ENCODE measurements at places on chromosomes 1 and 21.

GRCh38 chr1:236688705-236689104 is 2.4 kb downstream of the ACTN2 start:
- no peak for DNase-seq

DNA sequence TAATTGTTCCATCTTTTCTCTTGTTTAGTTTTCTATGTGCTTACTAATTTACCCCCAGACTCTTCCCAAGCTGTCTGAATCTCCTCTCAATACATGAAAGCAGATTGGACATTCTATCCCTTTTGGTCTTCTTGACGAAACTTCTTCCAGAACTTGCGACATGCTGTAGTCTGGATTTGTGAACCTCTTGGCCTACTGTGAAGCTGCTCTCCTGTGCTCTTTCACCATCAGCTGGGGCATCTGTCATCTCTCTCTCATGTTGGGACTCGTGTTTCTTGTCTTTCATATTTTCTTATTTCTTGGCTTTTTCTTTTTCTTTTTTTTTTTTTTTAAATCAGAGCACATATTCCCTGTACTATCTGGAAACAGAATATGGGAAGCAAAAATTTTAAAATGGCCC is 6.8 kb downstream of the CPT2 start:
- no peak for DNase-seq

DNA sequence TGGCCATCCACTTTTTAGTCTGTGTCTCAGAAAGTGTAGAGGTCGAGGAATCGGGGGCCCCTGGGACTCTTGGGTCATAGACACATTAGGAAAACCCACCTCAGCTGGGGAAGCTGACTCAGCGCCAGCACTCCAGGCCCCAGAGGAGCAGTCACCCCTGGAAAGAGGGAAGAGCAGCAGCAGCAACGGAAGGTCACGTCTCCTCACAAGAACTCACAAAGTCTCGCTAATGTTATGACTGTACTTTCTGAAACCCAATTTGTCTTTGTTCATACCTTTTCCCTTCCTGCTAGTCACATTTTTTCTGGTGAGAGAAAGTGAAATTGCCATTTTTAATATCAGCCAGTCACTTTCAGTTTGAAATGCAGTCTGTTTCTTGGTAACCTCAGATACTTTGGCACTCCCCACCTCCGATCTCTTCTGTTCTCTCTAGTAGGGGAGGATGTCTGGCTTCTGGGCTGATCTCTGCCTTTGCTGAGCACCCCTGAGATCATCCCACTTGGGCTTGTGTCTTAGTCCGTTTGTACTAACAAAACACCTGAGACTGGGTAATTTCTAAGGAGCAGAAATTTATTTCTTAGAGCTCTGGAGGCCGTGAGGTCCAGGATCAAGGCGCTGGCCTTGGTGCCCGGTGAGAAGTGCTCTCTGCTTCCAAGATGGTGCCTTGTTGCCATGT is 6.0 kb upstream of the NLRP3 start:
- DNase-seq = no peak

- no peak for DNase-seq
These were observed 237.5 kb downstream of the TTLL7 start for GRCh38 chr1:83761167-83762038.

GRCh38 chr1:55445416-55445815 is 230.3 kb upstream of the USP24 start:
- no peak for DNase-seq

Data from HCT116 (cell line).